COR-L47 (cell line): ENCODE measurements at places on chromosomes 7 and 10.

- no peak for DNase-seq
Observed at GRCh38 chr7:33753881-33754525, 151.3 kb upstream of the BMPER start.

DNA sequence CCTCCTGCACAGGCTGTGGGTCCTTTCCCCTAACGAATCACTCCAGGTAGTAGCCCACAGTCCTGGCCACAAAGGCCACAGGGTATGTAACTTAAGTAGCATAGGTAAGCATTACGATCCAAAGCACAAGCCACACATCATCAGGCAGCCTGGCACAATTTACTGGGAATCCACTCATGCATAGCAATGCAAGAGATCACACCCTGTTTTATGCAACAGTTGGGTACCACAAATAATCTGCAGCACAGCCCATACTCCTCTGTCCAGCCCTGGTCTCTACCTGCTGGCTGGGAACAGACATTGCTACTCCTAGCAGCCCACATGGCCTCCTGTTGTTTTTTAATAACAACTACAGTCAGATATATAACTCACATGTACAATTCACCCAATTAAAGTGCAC, 34.3 kb downstream of the SRPK2 start:
- DNase-seq, result no peak

DNA sequence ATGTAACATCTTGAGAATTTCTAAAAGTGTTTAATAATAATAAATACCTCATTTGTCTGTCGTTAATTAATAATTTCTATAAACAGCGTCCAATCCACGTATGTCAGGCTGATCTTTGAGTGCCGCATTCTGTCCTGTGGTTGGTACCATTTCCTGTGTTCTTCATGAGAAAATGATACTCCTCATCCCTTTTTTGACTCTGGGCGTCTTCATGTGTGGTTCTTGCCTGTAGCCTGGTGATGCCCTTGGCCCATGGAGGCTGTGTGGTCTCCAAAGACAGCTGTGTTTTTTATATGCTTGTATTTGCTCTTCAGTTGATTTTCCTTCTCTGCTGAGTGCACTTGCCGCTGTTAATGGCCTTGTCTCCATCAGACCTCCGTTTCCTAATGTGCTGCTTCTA, 31.5 kb downstream of the GLRX3 start:
- DNase-seq, result no peak

DNA sequence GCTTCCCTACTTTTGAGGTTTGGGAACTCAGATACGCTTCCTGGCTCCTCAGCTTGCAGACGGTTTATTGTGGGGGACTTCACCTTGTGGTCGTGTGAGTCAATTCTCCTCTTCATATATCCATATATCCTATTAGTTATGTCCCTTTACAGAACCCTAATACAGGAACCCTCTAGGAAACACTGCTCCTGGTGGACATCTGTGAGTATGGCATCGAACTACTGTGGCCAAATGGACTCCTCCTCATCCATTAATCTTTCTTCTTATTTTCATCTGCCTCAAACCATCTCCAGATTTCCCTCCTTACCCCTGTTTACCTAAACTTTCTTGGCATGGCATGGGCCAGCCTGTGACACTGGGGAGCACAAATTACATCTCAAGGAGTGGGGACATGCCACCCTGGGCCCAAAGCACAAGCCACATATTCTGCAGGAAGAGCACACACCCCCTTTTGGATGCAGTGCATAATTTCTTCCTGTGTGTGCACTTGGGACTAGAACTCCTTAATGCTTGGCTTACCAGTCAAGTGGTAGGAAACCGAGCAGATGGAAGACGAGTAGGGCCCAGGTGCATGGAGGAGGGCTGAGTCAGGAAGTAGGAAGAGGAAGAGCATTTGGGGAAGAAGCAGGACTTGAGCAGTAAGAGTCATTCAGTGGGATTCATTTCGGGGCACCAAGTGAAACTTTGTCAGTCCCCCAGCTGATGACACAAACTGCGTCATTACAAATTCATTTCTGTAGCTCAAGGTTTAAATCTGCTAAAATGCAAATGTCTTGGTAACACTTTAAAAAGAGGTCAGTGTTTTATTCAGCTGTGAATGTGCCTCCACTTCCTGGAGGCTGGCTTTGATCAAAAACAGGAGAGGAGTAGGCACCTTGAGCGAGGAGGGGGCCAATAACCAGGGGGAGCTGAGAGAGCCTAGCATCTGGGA, 80.8 kb upstream of the PLXNA4 start:
- no peak for DNase-seq

GRCh38 chr7:16068183-16068582, 353.2 kb downstream of the CRPPA start:
- DNase-seq, result no peak

DNA sequence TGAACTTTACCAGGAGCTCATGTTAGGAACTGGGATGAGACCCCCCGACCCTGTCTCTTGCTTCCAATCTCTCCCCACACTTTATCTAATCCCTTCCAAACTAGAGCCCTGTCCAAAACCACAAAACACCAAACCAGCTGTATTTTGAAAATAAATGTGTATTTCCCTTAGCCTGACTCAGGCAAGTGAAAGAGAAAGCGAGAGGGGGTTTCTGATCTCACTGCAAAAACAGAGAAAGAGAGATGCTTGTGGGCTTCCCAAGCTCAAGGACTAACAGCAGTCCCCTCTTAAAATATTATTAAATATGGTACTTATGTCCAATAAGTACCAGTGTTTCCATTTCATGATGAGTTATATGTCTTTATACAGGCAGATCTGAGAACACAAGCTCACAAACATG, 122.0 kb downstream of the AGMO start:
- no peak for DNase-seq

DNA sequence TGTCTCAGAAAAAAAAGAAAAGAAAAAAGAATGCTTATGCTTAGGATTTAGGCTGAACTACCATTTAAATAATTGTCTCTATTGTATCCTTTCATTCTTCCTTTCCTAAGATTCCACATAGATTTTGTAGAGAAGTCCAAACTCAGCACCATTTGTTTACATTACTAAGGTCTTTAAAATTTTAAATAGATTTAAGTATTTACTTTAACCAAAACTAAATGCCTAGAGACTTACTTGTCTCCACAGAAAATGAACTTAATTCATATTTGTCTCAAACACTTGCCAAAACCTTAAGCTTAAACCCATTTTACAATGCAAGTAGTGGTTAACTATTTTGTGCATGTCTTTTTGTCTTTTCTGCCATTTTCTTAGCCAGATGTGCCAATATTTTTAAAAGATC, 54.1 kb upstream of the ABI1 start:
- no peak for DNase-seq

DNA sequence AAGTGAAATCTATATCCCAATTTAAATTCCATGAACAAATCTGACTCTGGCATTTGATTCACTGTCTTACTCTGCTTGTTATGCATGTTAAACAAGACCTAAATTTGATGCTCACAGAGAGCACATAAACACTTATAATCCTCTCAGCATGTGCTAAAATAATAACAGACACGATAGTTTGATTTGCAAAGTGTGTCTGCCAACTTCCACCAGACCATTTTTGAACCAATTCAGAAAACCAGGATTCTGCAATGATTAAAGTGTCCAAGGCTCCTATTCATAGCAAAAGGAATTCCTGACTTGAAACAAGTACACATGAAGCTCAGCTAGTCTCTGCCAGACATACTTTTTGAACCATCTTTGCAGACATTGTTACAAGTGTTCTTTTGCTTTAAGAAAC, 11.2 kb downstream of the RBM20 start:
- DNase-seq, result no peak

DNA sequence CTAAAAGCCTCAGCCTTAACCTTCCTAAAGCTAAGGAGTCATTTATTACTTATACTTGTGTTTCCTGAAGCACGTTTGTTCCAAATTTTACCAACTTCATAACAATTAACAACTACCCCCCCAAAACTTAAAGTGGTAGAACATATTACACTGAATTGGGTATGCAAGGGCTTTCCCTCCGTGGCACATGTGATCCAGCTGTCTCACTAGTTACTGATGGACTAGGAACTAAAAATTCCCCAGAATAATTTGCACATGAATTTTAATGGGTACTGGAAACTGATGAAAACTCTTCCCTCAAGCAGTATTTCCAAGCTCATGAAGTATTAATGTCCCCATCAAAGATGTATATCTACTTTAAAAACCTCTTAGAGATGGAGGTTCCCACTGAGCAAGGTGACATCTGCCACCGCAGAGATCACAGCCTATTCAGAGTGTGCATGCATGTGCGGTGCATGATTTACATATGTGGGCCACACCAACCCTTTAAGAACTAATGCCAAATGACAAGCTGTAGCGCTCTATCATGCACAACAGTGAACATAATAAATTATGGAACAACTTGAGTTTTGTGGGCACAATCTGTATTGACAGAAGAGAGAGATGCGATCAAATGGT, 139.9 kb upstream of the ADCY1 start:
- no peak for DNase-seq

DNA sequence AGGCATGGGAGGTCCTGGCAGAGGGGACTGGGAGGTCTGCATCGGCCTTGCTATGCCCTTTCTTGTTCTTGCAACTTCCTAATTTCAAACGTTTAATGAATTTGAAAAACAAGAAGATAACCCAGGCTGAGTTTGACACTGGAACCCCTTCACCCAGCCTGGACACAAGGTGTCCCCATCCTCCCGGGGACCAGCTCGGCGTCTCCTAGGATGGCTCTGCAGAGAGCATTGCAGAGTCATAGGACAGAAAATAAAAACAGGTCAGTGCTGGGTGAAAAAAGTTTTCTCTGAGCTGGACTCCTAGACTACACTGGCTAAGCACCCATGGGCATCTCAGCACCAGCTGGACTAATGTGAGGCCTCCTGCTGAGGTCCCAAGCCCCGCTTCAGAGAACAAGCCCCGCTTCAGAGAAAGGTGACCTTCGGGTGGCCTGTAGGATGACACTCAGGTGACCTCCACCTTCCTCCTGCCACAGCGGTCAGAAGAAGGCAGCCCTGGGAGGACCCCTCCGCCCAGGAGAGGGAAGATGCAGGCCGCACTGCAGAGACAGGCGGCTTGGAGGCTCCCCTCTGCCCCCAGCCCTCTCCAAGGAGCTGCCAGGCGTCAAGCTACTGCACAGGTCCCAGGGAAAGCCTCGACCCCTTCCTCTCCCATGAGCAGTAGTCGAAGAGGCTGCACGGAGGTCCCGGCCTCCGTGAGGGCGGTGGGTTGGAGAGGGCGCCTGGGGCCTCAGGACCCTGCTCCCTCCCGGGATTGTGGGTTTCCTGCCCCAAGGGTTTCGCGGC, 9.3 kb upstream of the UNCX start:
- DNase-seq, result no peak

GRCh38 chr10:20986049-20986448, 88.9 kb upstream of the NEBL start:
- no peak for DNase-seq

DNA sequence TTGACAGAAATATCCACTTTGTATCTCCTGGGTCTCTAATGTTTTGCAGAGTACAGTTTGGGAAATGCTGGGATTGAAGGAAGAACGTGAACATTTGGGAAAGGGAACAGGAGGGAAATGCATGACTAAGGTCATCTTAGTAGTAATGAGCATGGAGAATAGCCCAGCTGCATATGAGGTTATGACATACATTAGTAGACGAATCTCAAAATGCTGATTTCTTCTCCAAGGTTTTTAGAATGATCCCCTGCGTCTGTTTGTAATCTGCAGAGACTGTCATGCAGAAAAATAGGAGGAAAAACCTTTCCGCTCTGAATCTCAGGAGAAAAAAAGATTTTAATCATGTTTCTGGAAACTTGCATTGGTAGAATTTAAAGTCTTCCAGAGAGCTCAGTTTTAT, 133.6 kb downstream of the PPP1R9A start:
- no peak for DNase-seq

DNA sequence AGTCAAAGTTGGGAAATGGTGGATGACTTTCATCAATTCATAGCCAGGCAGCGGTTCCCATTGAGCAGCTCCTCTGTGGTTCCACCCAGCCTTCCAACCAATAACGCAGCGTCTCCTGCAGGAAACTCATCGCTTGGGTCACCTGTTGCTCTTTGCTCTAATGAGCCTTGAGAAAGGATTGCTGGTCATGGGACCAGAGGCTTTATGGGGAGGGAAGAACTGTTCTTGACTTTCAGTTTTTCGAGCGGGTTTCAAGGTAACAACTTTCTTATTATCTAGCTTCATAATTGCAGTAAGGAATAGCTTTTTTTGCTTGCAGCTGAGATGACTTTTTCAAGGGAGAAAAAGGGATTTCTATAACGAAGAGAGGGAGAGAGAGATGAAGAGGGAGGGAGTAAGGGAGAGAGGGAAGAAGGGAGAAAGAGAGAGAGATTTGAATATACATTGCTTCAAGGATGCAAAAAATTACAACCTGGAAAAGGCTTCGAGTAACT, 405 bp upstream of the ENTPD1 start:
- DNase-seq, result no peak

- no peak for DNase-seq
Observed at GRCh38 chr7:128323459-128324367, 20.0 kb downstream of the RBM28 start.

DNA sequence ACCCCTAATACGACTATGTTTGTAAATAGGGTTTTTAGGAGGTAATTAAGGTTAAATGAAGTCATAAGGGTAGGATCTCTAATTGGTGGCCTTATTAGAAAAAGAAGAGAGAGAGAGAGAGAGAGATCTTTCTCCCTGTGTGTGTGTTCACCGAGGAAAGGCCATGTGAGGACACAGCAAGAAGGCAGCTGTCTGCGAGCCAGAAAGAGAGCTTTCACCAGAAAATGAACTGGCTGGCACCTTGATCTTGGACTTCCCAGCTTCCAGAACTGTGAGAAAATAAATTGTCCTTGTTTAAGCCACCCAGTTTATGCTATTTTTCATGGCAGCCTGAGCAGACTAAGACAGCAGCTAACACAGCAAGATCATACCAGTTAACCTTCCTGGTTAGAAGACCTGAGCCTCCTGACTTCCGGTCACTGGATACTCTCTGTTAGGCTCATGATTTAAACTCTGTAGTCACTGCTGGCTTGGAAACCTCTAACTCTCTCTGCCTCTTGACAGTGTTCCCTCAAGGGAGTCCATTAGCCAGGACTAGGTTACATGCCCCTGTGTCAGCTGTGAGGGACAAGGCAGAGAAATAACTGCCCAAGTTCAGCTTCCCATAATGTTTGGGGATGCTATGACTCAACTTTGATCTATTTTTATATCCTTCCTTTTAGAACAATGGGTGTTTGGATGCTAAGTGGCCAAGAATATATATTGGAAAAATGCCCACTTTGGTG, 102.3 kb downstream of the DYNC1I1 start:
- no peak for DNase-seq
